A549 treated with dexamethasone at 1 μM for 4 hours (cell line): ENCODE measurements at places on chromosomes 5 and 9. TPM values are rescaled to one million over a fixed set of nuclear protein-coding genes. Genes with fewer than 3 reads are reported as not detected.

RASGEF1C gene
- 0.05 to 0.23 TPM (median 0.11 TPM) in 5 replicates for total RNA-seq

POLK gene
- total RNA-seq, result 8.3 to 14.4 TPM (median 12.1 TPM) in 5 replicates

IFNB1 gene
- total RNA-seq, result 0.10 TPM in 1 of 5 replicates, not detected in the others

NIPAL4 gene
- 8.9 to 13.3 TPM (median 10.4 TPM) in 5 replicates for total RNA-seq

HAPLN1 gene
- total RNA-seq, result not detected in 5 replicates

DBH gene
- not detected in 5 replicates for total RNA-seq

AOPEP gene
- total RNA-seq, result 118 to 146 TPM (median 132 TPM) in 5 replicates
